ENCODE measurements at places on chromosomes 1 and 21.

DNA sequence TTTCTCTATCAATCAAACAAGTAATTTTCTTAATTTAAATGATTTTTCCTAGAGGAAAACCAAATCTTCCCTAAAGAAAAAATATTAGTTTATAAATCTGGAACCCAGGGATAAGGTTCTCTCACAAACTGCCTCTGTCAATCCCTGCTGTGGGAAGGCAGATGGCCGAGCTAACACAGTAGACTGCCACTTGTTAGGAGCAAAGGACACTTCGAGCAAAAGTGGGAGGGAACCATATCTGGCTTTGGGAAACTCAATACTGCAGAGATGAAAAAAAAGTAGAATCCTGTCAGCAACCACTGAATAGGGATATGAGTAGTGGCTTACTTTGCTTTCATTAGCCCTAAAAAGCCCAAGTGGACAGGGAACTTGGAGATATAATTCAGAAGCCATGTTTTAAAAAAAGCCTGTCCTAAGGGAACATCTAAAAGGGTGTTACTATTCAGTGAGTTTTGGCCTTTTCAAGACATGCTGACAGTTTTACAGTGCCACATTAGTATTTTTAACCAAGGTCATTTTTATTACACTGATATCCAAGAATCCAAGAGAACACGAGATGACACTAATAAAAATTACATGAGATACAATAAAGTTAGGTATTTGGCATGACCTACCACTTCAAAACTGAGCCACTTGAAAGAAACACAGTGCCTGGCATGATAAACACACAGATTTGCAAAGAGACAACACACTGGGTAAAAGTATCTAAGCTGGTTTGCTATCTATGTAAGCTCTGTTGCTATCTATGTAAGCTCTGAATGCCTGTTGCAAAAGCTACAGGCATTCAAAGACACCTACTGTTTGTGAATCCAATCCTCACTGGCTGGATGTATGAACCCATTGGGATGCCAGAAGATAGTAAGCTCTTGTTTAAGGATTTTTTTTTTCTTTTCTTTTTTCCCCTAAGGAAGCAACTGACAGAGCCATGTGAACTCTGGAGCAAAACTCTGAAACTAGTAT, 21.4 kb downstream of the TEX38 start:
- DNase-seq = no peak

DNA sequence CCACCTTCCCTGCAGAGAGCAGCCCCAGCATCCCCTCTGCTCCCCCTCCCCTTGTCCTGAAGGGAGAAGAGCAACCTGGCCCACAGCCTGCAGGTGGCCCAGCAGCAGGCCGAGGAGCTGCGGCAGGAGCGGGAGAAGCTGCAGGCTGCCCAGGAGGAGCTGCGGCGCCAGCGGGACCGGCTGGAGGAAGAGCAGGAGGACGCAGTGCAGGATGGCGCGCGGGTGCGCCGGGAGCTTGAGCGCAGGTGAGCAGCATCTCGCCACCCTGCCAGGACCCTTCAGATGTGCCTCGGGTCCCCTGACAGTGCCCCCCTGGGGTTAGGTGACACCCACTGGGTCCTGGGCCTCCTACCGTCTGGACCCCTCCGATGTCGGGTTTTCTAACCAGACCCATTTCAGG, 22.3 kb downstream of the CROCC start:
- no peak for DNase-seq

GRCh38 chr1:115757326-115757725, 11.2 kb downstream of the CASQ2 start:
- no peak for DNase-seq

- peak; percentile 57 for DNase-seq
Measured at GRCh38 chr1:202625416-202626360, 84.6 kb downstream of the SYT2 start.

GRCh38 chr1:60959701-60960100, 122.7 kb upstream of the NFIA start:
- no peak for DNase-seq

DNA sequence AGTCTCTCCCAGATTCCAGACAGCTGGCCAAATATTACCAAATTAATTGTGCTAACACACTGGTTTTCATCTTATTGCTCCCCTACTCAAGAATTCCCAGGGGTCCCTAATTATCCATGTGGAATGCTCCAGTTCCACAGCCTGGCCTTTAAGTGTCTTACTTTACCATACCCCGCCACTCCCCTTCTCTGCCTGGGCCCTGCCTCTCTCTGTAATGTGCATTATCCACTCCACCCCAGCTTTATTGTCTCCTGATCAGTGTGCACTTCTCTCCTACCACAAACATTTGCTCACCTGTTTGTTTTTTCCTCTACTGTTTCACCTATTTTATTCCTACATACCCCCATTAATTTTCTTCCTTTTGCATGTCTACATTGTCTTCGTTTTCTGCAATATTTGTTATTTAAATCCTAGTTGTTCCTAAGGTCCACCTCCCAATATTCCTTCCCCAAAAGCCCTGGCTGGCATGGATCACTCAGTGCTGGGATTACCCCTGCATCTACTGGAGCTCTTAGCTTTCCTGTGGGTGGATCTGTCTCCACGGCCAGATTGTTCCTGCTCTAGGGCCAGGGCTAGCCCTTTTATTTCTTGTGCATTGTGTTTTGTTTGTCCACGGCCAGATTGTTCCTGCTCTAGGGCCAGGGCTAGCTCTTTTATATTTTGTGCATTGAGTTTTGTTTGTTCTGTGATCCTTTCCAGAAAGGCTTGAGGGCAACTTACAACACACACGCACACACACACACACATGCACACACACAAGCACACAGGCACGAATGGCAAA, 33.4 kb upstream of the ATP1B1 start:
- DNase-seq = no peak

DNA sequence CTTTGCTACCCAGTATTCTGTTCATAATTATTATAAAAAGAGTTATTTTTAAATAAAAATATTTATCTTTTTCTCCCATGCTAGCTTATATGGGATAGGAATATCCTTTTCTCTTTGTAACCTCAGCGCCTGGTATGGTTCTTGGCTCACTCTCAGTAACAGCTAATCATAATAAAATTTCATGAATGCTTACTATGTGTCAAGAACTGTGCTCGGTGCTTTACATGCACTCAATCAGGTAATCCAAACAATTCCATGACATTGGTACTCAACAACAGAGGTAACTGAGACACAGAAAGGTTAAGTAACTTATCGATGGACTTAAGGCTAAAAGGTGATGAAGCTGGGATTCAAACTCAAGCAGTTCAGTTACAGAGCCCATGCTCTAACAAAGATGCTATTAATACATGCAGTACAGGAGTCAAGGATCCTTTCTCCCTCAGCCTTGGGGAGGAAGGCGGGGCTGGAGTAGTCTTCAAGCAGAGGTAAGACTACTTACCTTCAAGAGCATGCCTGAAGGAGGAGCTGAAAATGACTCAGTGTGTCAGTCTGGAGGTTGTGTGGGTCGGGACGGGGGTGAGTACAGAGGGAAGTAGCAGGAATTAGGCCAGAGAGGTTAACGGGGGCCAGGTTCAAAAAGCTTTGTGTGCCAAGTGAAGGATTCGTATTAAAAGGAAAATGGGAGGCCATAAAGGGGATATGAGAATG, 73.4 kb downstream of the PLPPR5 start:
- DNase-seq = no peak

DNA sequence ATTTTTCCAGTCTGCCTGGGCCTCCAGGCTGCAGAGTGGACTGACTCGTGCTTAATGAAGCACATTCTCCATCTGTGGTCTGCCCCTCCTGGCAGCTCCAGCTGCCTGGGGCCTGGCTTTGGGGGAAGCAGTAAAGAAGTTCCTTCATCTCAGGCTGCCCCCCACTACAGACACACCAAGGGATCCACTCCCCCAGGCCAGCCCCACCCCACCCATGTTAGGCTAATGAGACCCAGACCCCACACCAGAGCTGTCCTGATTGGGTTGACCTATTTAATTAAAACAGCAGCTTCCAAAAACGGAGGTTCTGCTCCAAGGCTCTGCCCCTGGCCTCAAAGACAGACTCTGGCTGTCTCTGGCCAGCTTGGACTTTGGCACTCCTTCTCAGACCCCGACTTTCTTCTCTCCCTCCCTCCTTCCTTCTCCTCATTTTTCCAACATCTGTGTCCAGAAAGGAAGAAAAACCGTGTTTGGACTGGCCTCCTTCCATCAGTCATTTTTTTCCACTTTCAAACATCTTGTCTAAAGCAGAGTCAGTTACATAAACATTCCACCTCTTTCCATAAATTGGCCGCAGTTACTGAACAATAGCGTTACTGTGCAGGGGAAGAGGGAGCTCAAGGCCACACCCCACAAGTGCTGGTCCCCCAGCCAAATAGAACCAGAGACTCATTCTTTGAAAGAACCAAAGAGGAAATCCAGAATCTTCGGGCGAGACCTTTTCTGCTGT, 29.7 kb downstream of the SERTAD4 start:
- peak; percentile 98 for DNase-seq

DNA sequence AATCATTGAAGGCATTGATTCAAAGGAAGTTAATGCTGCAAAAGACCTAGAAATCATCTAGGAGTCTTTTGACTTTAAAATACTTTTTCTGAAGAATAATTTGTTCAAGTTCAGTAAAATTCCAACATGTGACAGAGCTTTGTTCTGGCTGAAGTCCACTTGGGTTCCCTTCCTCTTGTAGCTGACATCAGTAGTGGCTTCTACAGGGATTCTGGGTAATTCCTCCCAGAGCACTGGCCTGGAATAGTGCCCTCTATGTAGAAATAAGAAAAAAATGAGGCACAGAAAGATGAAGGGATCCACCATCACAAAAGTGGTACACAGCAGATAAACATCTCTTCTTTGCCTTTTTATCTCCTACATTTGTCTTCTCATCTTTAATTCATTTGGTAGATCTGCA, 548.1 kb downstream of the LTN1 start:
- DNase-seq = peak; percentile 6

DNA sequence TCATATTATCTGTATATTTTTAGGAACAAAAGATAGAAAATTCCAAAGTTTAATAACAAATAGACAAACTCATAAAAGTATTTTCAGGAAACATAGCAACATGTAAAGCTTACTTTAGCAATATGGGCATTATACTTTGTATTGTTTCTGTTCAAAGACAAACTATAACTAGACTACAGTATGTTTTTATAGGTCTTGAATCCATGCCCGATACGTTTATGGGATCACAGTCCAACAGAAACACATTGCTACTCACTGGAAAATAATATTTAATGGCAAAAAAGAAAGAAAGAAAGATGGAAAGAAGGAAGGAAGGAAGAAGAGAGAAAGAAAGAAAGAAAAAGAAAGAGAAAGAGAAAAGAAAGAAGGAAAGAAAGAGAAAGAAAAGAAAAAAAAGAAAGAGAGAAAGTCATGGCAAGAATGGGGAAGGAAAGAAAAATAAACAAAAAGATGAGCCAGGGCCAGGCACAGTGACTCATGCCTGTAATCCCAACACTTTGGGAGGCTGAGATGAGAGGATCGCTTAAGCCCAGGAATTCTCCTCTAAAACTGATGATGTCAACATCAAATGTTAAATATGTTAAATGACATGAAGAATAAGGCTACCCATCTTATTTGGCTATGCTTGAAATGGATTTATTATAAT, 32.7 kb downstream of the TM2D1 start:
- peak; percentile 55 for DNase-seq

- peak; percentile 2 for DNase-seq
Measured at GRCh38 chr1:44275991-44276405, 62.7 kb downstream of the DMAP1 start.

GRCh38 chr21:17270229-17270628, 242.6 kb upstream of the CXADR start:
- peak; percentile 71 for DNase-seq

GRCh38 chr1:154768456-154769125, 101.5 kb downstream of the KCNN3 start:
- DNase-seq = no peak

DNA sequence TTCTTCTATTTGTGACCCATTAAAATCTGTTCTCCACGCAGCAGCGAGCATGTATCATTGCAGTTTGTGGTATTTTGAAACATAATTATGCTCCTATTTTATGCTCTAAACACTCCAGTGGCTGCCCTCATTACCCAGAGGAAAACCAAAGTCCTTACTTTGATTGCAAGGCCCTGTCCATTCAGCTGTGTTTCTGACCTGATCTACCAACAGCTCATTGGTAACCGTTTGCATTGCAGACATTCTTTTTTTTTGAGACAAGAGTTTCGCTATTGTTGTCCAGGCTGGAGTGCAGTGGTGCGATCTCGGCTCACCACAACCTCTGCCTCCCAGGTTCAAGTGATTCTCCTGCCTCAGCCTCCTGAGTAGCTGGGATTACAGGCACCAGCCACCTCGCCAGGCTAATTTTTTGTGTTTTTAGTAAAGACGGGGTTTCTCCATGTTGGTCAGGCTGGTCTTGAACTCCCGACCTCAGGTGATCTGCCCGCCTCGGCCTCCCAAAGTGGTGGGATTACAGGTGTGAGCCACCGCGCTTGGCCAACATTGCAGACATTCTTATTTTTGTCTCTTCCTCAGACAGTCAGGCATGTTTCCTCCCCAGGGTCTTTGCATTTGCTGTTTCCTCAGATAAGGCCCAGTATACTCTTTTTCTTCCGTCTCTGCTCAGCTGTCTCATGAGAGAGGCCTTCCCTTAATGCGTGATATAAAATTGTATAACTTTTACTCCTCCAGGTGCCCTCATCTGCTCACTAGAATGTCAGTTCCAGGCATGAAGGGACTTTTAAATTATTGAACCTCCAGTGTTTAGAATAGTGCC, 32.5 kb downstream of the THRAP3 start:
- no peak for DNase-seq

DNA sequence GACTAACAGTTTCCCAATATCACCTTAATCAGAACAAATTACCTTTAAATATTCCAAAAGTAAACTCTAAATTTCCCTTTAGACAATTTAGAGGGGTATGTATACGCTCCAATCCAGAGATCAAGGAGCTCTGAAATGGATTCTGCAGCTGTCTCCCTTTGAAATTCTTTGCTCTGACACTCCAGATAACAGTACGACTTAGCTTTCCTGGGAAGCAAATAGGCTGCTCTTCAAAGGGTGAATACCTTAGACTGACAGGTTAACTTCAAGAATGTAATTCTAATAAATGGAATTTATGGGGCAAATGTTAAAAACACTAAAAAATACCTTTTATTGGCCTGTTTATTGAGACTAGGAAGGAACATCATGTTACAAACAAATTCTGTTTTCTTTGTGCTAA, 357.2 kb downstream of the USP25 start:
- no peak for DNase-seq

DNA sequence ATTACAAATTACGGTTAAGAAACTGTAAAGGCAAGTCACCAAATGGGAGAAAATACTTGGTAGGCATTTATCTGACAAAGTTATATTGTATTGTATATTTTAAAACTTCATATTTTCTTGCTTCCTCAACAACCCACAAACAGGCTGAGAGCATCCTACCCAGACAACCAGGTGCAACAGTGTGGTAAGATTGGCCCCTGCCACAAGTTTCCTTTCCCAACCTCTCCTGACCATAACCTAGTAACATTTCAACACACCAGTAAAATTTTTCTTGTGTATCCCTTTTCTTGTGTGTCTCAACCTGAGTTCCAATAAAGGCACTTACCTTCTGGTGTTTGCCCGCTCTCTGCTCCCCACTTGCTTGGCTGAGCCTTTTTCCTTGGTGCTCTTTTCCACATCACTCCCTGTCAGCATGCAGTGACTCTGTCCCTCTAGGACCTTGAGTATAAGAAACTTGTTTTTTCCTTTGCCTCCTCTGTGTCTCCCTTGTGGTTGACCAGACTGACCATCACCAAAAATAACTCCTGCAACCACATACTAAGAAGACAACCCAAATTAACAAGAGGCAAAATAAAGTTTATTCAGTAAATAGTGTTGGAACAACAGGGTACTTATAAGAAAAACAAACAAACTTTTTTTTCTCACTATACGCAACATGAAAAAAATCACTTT, 40.9 kb downstream of the FCRL3 start:
- DNase-seq = no peak
